ENCODE measurements at places on chromosomes 2 and 18. TPM values are rescaled to one million over a fixed set of nuclear protein-coding genes. Genes with fewer than 3 reads are reported as not detected.

DNA sequence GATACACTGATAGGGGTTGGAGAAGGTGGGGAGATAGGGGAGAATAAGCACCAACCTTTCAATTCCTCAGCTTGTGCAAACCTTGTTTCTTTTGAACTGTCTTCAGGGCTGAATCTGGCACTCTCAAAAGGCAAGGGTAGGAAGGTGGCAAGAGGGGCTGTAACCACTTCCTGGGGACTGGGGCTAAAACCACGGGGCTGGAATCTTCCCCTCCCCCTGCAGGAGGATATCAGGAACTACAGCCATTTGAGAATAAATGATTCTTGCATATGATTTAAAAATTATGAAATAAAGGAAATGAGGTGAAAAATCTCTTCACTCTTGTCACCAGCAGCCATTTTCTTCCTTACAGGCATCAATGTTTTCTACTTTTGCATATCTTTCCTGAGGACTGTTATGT lies 50.8 kb downstream of the ATOH8 start:
- DNase-seq = peak; percentile 46
- H3K4me1 ChIP-seq = peaks cover 9% of the 10 kb centered on the region
- H3K36me3 ChIP-seq = no peaks in the 10 kb centered on the region
- no peaks in the 10 kb centered on the region for H3K27me3 ChIP-seq
- no peak overlapping the region for H3K27ac ChIP-seq
- no peak overlapping the region for H3K4me3 ChIP-seq

GRCh38 chr18:31243740-31244512 lies 74.0 kb upstream of the DSG1 start:
- no peaks in the 10 kb centered on the region for H3K4me1 ChIP-seq
- H3K4me3 ChIP-seq = no peak overlapping the region
- no peak for DNase-seq
- H3K27me3 ChIP-seq = no peaks in the 10 kb centered on the region

- H3K27ac ChIP-seq = no peak overlapping the region
- peaks cover 3% of the 10 kb centered on the region for H3K36me3 ChIP-seq
- H3K27me3 ChIP-seq = no peaks in the 10 kb centered on the region
- no peak overlapping the region for H3K4me3 ChIP-seq
- no peak for DNase-seq
Measured at GRCh38 chr2:168471163-168471475, 15.0 kb downstream of the CERS6 start.

- H3K27me3 ChIP-seq = peaks cover 1% of the 10 kb centered on the region
- no peak overlapping the region for H3K27ac ChIP-seq
- peaks cover 26% of the 10 kb centered on the region for H3K4me1 ChIP-seq
- no peaks in the 10 kb centered on the region for H3K36me3 ChIP-seq
Measured at GRCh38 chr18:77203071-77203470, 46.6 kb upstream of the GALR1 start.

DNA sequence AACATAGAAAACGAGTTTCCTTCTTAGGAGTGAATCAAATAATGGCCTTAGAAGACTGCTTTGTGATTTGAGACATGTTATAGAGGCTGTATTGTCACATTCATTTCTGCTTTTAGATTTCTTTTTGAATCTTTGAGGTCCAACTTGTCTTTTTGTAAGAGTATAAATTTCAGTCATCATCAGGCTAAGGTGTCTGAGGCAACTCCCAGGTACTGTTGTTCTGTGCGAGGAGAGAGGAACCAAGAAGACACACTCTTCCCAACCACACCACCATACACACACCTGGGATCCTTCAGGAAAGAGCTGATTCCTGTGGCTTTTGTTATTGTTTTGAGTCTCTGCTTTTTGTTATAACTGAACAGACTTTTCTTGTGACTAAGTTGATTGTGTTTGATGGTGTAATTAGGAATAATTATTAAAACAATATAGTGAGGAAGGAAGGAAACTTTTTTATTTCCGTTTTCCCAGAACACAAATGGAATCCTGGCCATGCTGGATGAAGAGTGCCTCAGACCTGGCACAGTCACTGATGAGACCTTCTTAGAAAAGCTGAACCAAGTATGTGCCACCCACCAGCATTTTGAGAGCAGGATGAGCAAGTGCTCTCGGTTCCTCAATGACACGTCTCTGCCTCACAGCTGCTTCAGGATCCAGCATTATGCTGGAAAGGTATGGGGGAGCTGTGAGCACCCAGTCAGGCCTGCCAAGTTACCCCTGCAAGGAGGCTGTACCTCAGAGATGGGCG lies 140.4 kb downstream of the MYO1B start:
- DNase-seq = peak; percentile 41
- peaks cover 4% of the 10 kb centered on the region for H3K36me3 ChIP-seq
- H3K27me3 ChIP-seq = peaks cover 2% of the 10 kb centered on the region
- H3K27ac ChIP-seq = no peak overlapping the region
- peaks cover 14% of the 10 kb centered on the region for H3K4me1 ChIP-seq

DNA sequence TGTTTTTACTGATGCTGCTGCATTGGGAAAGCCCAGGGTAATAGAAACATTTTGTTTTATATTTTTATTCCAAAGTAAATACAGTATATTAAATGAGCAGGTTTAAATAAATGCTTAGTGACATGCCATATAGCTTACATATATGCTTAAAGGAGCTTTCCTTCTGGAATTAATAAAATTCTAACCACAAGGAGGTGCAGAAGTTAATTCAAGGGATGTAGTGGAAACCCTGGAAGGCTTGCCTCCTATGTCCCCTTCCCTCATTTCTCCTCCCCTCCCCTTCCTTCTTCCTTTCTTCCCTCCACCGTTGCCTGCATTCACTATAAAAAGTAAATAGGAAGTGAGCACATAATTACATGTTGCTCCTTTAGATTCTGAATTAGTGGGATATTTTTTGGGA lies 96.3 kb downstream of the UBE2E3 start:
- DNase-seq = no peak
- H3K27me3 ChIP-seq = no peaks in the 10 kb centered on the region
- H3K4me3 ChIP-seq = no peak overlapping the region
- H3K27ac ChIP-seq = no peak overlapping the region
- peaks cover 6% of the 10 kb centered on the region for H3K4me1 ChIP-seq

DNA sequence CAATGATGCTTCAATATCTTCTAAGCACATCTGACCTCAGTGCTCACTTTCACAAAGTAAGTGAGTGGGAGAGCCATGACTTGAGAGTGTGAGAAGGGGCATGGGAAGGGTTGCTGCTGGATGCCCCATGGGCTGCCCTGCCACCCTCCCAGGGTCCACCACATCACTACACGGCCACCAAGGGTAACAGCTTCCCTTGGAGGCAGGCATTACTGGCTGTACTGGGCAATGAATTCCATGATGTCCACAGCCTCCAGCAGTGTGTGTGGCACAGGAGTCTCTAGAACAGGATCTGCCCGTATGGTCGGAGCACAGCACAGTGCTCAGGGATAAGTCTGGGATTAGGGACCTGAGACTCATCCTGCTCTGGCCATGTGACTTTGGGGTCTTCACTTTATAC lies 481.0 kb upstream of the MYT1L start:
- H3K4me1 ChIP-seq = no peaks in the 10 kb centered on the region
- peaks cover 2% of the 10 kb centered on the region for H3K27me3 ChIP-seq
- H3K36me3 ChIP-seq = no peaks in the 10 kb centered on the region
- DNase-seq = no peak
- no peak overlapping the region for H3K27ac ChIP-seq

DNA sequence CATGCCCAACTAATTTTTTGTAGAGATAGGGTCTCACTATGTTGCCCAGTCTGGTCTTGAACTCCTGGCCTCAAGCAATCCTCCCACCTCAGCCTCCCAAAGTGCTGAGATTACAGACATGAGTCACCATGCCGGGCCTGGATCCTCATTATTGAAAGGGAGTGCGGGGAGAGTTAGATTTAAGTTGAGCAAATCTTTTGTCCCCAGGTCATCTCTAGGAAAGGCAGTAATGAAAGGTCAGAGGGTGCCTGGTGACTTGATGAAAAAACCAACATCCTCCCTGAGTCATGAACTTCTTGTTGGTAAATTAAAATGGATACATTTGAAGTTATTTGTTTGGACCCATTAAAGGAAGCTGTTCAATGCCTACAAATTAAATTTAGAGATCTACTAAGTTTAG lies 25.1 kb downstream of the STAT4 start:
- H3K27me3 ChIP-seq = no peaks in the 10 kb centered on the region
- no peak overlapping the region for H3K4me3 ChIP-seq
- peaks cover 57% of the 10 kb centered on the region for H3K4me1 ChIP-seq

DNA sequence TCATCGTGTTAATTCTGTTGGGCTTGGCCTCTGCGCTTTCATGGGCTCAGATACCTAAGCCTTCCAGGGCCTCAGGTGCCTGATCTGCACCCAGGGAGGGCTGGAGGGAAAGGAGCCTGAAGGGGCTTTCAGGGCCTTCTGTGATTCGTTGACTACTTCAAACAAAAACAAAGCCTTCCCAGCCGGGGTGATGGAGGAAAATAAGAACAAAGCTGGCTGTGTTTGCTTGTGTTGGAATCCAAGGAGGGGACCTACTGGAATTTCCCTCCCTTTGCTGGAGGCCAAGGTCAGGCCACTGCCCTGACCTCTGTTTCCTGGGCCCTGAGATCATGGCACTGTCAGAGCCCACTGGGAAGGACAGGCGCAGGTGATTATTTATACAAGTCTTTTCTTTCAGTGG lies 135.3 kb downstream of the KLHL29 start:
- no peak for DNase-seq
- H3K4me3 ChIP-seq = no peak overlapping the region
- H3K4me1 ChIP-seq = no peaks in the 10 kb centered on the region
- no peak overlapping the region for H3K27ac ChIP-seq
- H3K36me3 ChIP-seq = no peaks in the 10 kb centered on the region
- H3K27me3 ChIP-seq = no peaks in the 10 kb centered on the region

- H3K36me3 ChIP-seq = no peaks in the 10 kb centered on the region
- no peak for DNase-seq
- H3K27ac ChIP-seq = no peak overlapping the region
- H3K4me3 ChIP-seq = no peak overlapping the region
Measured at GRCh38 chr2:77920838-77921366, 398.7 kb upstream of the LRRTM4 start.

- H3K4me3 ChIP-seq = no peak overlapping the region
- no peak overlapping the region for H3K27ac ChIP-seq
- DNase-seq = no peak
- H3K27me3 ChIP-seq = peaks cover 81% of the 10 kb centered on the region
- H3K4me1 ChIP-seq = peaks cover 31% of the 10 kb centered on the region
Measured at GRCh38 chr2:70890469-70891065, 45.1 kb upstream of the ATP6V1B1 start.

- no peak overlapping the region for H3K4me3 ChIP-seq
- peak; percentile 78 for DNase-seq
- no peaks in the 10 kb centered on the region for H3K4me1 ChIP-seq
- H3K36me3 ChIP-seq = peaks cover 46% of the 10 kb centered on the region
Measured at GRCh38 chr2:231800493-231801091, 14.3 kb downstream of the COPS7B start.

DNA sequence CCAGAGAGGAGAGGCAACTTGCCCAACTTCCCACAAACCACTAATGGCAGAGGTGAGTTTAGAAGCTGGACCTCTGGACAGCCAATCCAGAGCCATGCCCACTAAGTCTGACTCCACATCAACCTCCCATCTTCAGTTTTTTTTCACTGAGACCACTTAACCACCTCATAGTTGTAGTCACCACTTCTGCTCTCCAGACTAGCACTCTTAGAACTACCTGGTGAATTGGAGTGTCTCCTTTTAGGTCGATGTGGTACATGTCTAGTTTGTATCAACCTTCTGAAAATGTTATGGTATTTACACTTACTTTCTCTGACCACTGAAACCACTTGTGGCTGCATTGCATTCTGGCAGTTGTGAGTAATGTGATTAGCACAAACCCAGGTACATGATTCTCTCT lies 743.6 kb upstream of the FANCL start:
- H3K4me3 ChIP-seq = no peak overlapping the region
- H3K27ac ChIP-seq = no peak overlapping the region
- DNase-seq = no peak
- H3K27me3 ChIP-seq = peaks cover 4% of the 10 kb centered on the region

GRCh38 chr2:126793885-126794613 lies 104.6 kb upstream of the TEX51 start:
- H3K4me1 ChIP-seq = no peaks in the 10 kb centered on the region
- H3K27ac ChIP-seq = no peak overlapping the region
- DNase-seq = no peak
- H3K36me3 ChIP-seq = no peaks in the 10 kb centered on the region
- H3K27me3 ChIP-seq = peaks cover 15% of the 10 kb centered on the region

DNA sequence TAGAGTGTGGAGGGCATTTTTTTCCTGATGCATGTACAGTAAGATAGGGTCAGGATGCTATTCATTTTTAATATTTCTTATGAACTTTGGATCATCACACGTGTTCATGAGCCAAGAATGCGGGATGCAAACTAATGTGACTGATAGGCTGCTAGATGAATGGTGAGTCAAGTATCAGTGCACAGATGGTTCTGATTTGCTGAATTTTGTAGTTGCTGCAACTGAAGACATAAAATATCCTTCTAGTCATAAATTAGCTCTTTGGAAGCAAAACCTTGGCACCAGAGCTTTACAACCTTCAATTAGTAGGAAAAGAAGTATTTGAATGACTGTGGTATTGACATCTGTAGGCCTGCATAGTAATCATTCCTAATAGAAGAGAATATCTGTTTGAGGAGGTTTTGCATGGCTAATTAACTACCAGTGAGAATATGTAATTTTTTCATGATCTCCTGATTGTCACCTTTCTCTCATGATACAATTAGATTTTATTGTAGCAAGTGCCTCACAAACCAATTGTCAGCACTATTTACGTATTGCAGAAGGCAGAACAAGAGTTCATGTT lies 94.0 kb downstream of the VRK2 start:
- H3K4me1 ChIP-seq = no peaks in the 10 kb centered on the region
- H3K27ac ChIP-seq = no peak overlapping the region
- H3K27me3 ChIP-seq = no peaks in the 10 kb centered on the region
- H3K4me3 ChIP-seq = no peak overlapping the region
- DNase-seq = no peak
- peaks cover 12% of the 10 kb centered on the region for H3K36me3 ChIP-seq

DNA sequence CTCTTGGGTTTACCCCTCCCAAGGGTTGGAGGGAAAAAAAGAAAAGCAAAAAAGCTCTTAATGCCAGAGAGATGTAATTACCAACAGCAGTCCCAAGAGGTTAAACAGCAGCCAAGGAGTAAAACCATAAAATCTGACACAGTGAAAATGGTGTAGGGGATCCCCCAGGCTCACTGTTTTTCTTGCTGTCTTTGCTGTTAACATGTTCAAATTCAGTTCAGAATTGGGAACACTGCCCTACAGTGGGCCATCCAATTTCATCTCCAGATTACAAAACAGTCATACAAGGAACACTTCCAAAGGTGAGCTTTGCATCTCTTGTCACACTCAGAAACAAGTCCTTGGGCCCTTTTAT lies 54.5 kb downstream of the PLEKHM3 start:
- peaks cover 20% of the 10 kb centered on the region for H3K4me1 ChIP-seq
- H3K4me3 ChIP-seq = no peak overlapping the region
- H3K27me3 ChIP-seq = no peaks in the 10 kb centered on the region

The DSG4 gene
- not detected for total RNA-seq

The TTC21B gene
- total RNA-seq = 28.5 TPM

The MSTN gene
- not detected for total RNA-seq

The ALK gene
- not detected for total RNA-seq

The C2orf80 gene
- not detected for total RNA-seq

The ASAP2 gene
- total RNA-seq = 0.26 TPM

The VWC2L gene
- not detected for total RNA-seq

The DCDC2C gene
- total RNA-seq = not detected
